Lung microvascular endothelial cell (primary cell): ENCODE measurements at places on chromosomes 7 and 10.

DNA sequence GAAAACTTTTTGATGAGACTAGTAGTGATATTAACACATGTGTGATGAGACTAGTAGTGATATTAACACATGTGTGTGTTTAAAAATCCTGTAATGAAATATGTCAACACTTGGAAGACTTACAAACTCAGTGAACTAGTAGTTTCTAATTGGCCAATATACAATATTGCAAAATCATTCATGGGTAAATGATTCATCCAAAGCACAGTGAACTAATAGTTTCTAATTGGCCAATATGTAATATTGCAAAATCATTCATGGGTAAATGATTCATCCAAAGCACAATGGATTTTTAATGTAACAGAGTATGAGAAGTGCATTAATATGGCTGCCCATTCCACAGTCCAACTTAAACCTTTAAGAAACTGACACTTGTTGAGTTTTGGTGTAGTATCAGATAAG is 77.8 kb downstream of the ATAD1 start:
- DNase-seq = no peak

- peak; percentile 89 for DNase-seq
Measured at GRCh38 chr10:69348816-69349541, 67.7 kb downstream of the TACR2 start.

GRCh38 chr10:1233031-1233430 is 176.8 kb downstream of the WDR37 start:
- DNase-seq = no peak

- no peak for DNase-seq
Measured at GRCh38 chr7:106704000-106704840, 43.3 kb upstream of the CCDC71L start.

- DNase-seq = no peak
Measured at GRCh38 chr7:33261585-33261984, 132.2 kb downstream of the BBS9 start.

DNA sequence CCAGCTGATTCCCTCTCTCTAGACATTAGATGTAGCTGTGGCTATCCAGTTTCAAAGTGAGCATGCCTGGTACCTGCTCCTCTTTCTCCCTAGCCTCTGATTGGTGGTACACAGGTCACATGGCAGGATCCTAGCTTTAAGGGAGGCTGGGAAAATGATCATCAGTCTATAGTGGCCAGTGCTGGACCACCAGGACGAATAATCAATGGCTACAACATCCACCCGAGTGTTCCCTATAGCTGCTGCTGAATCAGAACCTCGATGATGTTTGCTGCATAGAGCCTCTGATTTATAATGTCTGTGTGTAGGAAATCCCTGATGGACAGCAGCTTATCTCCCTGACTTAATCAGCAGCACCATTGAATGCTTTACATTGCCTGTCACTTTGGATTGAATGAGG is 28.9 kb upstream of the LMTK2 start:
- DNase-seq = no peak

DNA sequence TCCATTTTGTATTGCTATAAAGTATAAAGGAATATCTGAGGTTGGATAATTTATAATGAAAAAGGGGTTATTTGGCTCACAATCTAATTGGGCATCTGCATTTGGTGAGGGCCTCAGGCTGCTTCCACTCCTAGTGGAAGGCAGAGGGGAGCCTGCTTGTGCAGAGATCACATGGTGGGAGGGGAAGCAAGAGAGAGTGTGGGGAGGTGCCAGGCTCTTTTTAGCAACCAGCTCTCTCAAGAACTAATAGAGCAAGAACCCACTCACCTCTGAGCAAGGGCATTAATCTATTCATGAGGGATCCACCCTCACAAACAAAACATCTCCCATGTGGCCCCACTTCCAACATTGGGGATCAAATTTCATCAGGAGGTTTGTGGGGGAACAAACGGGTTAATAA is 64.6 kb downstream of the OGDH start:
- DNase-seq = no peak

DNA sequence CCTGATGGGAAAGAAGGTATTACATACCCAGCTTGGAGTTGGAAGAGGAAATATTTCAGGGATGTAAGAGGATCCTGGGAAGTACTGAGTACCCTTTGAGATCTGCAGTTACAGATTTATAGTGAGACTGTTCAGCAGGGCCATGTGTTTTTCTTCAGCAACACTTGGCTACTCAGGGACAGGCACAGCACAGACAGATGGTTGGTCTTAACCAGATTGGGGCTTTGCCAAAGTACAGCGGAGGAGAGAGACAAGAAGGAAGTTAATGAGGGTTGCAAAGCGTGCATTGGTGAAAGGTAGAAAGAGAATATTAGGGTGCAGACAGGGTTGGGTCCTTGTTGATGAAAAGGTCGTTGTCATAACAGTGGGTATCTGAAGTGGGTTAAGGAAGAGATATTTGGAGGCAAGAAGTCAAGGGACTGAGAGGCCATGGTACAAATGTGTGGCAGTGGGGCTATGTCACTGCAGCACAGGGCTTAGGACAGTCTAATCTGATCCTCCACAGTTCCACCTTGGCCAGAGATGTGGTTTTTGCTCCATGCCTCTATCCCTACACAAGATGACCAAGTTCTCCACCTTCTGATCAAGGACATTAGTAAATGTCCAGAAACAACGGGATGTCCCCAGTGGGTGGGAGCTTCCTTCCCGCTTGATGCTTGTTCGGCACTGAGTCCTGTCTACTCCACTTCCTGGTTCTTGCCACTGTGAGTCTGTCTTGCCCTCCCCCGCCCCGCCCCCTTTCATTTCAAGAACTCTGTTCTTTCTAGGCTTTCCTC is 18.9 kb upstream of the DNAJC1 start:
- no peak for DNase-seq

DNA sequence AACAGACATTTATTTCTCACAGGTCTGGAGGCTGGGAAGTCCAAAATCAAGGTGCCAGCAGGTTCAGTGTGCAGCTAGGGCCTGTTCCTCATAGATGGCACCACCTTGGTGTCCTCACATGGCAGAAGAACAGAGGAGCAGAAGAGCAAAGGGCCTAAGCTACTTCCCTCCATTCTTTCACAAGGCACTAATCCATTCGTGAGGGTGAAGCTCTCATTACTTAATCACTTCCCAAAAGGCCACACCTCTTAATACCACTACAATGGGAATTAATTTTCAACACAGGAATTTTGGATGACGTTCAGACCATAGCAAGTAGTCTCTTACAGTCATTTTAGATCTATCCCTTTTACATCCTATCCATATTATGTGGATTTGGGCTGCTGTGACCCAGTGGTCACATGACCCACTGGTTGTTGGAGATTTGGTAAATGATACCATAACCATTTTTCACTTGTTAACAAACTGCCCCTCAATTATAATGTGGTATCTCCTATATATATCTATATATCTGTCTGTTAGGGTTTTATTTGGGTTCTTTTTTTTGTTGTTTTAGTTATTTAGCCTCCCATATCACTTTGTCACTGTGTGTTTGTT is 63.4 kb downstream of the BBS9 start:
- DNase-seq = no peak

DNA sequence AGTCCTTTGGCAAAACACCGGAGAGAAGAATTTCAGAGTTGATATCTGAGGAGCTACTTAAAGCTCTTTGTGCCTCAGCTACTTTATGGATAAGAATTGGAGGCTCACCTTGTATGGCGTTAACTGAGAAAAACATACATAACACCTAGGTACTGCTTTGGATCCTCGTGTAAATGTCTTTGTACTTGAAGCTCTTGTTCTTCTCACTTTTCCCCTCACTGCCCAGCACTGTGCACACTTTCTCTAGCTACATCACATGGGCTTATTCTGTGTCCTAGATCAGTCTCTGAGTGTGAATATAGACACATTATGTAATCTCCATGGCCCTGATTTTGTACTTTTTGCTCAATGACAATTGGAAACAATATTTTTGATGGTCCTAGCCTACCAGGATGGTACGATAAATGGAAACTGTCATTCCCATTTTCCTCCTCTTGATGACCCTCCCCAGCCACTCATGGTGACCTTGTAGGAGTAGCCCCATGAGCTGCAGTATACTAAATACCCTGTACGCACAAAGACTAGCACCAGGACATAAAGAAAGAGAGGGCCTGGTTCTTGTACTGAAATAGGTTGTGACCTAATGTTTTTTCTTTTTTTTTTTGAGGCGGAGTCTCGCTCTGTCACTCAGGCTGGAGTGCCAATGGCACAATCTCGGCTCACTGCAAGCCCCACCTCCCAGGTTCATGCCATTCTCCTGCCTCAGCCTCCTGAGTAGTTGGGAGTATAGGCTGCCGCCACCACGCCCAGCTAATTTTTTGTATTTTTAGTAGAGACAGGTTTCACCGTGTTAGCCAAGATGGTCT is 22.1 kb downstream of the STAMBPL1 start:
- DNase-seq = no peak

GRCh38 chr10:71222601-71223346 is 10.4 kb downstream of the UNC5B start:
- DNase-seq = no peak

DNA sequence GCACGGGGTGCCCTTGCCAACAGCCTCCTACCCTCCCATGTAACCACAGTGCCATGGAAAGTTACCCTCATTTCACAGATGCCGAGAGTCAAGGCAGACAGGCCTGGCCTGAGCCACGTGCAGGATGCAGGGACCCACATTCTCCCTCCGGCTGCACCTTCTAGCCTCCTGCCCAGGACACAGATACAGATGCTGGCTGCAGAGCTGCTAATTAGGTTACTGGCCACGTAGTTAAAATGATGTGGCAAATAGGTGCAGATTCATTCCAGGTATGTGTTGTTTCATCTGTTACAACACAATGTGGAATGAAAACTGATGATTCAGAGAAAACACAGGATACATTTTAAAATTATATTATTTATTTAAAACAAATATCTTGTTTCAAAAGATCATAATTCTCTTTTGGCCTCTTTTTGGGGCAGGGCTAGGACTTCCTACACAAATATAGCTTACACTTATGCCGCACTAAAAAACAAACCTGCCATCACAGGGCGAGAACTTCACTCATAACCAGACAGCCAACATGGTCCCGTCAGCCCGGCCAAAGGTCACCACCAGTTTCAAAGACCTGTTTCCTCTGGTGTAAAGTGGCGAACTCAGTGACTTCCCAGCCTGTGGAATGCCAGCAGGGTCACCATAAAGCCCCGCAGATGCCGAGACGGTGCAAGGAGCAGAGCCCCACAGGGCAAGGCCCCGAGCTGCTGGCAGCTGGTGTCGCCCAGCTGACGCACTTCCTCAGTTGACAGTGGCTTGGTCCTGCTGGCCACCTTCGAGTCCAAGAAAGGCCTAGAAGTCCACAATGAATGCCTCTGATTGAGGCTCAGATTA is 83.5 kb downstream of the TNS3 start:
- no peak for DNase-seq

DNA sequence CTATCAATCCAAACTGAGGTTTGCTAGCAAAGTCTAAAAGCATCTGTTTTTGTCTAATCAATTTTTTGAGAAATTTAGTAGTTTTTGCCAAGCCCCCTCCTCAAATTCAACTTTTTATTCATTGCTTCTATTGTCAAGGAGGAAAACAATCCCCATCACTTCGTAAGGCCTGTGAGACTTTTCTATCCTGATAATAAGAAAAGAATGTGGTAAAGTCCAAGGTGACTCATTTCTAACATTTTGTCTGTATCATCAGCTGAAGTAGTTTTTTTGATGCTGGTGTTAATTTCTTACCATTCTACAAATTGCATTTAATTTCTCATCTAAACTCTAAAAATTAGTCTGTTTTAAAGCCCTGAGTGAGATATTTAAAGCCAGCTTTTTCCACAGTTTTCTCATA is 11.7 kb downstream of the ANK3 start:
- DNase-seq = peak; percentile 37
